NCI-H524 treated with DMSO at 0.1 percent for 48 hours (cell line): ENCODE measurements at places on chromosomes 12 and 14.

- no peak for DNase-seq
These were observed 91.9 kb upstream of the RESF1 start for GRCh38 chr12:31867292-31867691.

- DNase-seq: no peak
These were observed 1.6 kb downstream of the ERC1 start for GRCh38 chr12:992647-993046.

DNA sequence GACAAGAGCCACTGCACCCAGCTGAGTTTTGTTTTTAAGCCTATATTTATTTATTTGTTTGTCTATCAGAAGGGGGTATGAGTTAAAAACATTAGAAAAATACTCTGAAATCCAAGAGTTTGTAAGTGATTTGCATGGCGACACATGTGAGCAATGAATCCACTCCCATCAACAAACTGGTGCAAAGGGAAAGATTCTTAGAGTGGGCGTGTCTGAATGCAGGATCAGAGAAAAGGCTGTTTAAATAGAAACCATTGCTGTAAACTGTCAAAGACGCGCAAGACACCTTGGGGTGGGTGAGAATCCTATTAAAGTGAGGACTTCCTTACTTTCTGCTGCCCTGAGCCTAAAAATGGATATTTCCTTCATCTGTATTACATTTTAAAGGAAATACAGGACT is 51.9 kb downstream of the ZFYVE26 start:
- DNase-seq: no peak

- no peak for DNase-seq
These were observed 175.8 kb downstream of the SLC2A13 start for GRCh38 chr12:39930101-39930500.

- DNase-seq: no peak
These were observed 75.1 kb upstream of the CAPRIN2 start for GRCh38 chr12:30829876-30830275.

- no peak for DNase-seq
These were observed 64.9 kb downstream of the NDUFA12 start for GRCh38 chr12:94938583-94938982.

DNA sequence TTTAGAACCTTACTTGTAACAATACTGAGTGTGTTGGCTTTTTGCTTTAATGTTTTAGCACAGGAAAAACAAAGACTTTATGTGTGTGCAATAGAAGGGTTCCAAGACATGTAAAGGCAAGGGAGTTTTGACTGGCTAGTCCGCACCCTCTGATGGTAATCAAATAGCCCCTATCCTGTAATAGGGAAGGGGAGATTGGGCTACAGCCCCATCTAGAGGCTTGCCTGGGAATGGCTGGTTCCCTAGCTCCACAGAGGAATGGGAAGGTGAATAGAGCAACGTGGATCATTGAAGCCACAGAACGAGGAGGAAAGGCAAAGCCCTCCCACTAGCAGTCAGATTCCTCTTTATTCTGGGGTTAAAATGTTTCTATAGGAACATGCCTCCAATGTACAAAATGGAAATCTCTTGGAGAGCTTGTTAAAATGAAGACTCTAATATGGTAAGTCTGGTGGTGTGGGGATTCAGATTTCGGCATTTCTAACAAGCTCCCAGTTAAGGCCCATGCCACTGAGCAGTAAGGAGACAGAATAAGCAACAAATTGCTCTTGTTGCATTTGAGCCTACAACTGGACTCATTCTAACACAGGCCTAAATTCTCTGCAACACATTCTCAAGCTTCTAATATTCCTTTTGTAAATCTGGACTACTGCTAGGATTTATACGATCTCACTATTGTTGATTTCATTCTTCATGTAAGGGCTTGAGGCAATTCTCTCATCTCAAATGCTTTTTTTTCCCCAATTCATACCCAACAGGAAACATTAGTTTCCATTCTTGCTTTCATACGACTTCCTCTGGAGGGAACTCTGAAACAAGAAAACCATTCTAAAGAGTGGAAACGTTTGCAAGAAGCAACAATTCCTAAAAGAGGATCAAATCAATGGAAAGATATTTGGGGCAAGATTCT is 57.1 kb downstream of the NIN start:
- DNase-seq: peak; percentile 39

DNA sequence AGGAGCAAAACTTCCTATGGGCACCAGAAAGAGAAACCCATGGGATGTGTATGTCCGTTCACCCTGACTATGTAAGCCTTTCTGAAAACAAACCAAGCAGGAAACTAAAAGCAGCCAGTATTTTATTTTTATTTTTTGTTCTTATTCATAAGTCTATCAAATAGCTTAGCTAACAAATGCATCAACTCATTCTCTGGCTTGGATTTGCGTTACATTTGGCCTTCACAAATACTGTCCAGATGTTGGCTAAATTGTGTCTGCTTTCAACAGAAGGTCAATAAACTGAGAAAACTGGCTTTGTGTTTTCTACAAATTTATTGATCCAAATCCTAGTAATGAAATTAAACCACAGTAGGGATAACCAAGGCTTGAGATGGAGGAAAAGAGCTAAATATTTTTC is 379.0 kb downstream of the NOVA1 start:
- DNase-seq: no peak

DNA sequence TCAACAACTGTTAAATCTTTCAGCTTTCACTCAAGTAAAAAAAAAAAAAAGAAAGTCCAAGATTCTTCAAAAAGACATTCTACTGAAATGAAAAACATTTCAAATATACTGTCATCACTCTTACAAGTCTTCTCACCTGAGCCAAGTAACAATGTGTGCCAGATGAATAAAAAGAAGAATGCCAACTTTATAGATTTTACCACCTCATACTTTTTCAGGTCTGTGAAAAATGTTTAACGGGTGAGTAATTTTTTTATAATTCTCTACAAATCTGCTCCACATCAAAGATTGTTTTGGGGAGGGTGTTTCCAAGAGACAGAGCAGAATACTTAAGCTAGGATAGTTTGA is 181.0 kb upstream of the BMP4 start:
- no peak for DNase-seq

- DNase-seq: no peak
These were observed 32.0 kb downstream of the INSM2 start for GRCh38 chr14:35565871-35566464.

- no peak for DNase-seq
These were observed 125.3 kb downstream of the ESRRB start for GRCh38 chr14:76501156-76501720.

DNA sequence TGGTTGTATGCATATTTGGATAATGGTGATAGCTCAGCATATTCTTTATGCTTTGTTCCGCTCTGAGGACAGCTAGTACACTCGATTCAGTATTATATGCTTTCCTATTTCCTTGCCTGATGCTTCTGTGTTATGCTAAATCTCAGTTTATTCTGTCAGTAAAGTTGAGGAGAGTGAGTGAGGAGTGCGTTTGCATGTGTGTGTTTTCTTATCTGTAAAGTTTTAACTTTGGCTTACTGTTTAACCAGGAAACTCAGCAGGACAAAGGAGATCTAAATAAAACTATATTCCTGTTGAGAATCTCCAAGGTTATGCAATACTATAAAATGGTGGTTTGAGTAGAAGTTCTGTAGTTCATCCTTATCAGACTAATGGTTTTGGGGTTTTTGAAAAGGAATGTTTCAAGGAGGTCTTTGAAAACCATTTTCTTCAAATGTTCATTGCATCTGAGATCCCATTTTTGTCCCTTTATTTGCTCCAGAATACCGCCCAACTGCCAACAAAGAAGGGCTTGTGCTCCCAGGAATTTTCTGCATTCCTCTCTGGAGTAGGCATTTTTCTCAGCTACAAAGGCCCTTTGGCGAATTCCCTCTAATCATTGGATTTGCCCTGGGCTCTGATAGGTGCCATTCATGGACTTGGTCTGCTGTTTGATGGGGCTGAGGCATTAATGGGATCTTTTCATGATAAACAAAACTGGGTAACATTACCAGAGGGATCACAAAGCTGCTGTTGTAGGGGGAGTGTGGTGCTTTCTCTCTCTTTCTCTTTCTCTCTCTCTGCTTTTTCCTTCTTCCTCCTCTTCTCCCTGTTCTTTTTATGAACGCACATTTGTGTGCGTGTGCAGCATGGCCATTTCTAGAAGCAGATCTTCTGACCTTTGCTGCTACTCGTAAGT is 71.7 kb downstream of the HMGA2 start:
- no peak for DNase-seq

- no peak for DNase-seq
These were observed 8.1 kb downstream of the ARF6 start for GRCh38 chr14:49900973-49901372.

DNA sequence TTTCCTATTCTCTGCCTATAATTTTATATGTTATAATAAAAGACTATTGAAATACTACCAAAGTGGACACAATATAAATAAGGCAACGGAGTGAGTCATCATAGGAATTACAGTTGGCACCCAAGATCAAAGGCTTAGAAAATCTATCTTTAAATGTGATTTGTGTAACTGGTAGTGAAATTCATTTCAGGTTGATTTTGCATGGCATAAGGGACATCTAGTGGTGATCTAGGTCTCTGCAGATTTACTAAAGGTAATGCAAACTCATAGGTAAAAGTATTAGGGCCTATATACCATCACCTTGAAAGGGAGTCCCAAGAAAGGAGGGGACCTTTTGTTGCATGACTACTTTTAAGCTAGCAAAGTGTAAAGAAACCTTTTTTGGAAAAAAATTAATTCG is 527.2 kb downstream of the NRXN3 start:
- DNase-seq: peak; percentile 42

GRCh38 chr14:69012256-69012953 is 33.3 kb upstream of the ACTN1 start:
- DNase-seq: no peak

- DNase-seq: no peak
These were observed 14.2 kb downstream of the PTGER2 start for GRCh38 chr14:52328276-52328675.

DNA sequence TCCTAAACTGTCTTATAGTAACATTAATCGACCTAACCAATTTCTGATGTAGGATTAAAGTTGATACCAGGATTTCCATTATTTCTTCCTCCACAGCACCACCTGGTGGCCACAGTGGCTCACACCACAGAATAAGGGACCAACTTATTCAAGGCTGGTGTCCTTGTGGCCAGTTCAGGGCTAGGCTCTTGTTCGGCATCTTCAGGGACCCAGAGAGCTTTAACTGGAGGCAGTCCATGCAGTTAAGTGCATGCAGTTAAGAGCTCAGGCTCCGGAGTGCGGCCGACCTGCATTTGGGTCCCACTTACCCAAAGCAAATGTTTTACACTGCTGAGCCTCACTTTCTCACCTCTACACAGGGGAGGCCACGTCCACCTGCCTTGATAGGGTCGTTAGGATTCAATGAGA is 42.0 kb upstream of the GPR68 start:
- peak; percentile 40 for DNase-seq

- DNase-seq: no peak
These were observed 138.5 kb downstream of the ANO6 start for GRCh38 chr12:45354399-45354798.
